ENCODE measurements at places on chromosomes 16 and 17. TPM values are rescaled to one million over a fixed set of nuclear protein-coding genes. Genes with fewer than 3 reads are reported as not detected.

The EMC8 gene
- 37.6 TPM for total RNA-seq

The SLC13A5 gene
- not detected for total RNA-seq

The ADAM11 gene
- 0.53 TPM for total RNA-seq

The CLDN7 gene
- total RNA-seq: 60.3 TPM

The RNF222 gene
- not detected for total RNA-seq

The DPEP1 gene
- not detected for total RNA-seq

The LDHD gene
- total RNA-seq: 0.86 TPM

The CCL17 gene
- total RNA-seq: not detected

The HOXB2 gene
- 20.8 TPM for total RNA-seq

The AIPL1 gene
- total RNA-seq: not detected

The PNMT gene
- total RNA-seq: 0.29 TPM

The CHRNE gene
- 0.86 TPM for total RNA-seq

The HDAC5 gene
- total RNA-seq: 28.0 TPM

The TSEN54 gene
- 14.7 TPM for total RNA-seq

The ENPP7 gene
- total RNA-seq: not detected

The PHOSPHO1 gene
- not detected for total RNA-seq

The KRTAP9-4 gene
- not detected for total RNA-seq

The CRYBA1 gene
- total RNA-seq: not detected

All from myometrial cell (primary cell).